Upper lobe of left lung (tissue), 6 donors: ENCODE measurements at places on chromosomes 16 and 17.

DNA sequence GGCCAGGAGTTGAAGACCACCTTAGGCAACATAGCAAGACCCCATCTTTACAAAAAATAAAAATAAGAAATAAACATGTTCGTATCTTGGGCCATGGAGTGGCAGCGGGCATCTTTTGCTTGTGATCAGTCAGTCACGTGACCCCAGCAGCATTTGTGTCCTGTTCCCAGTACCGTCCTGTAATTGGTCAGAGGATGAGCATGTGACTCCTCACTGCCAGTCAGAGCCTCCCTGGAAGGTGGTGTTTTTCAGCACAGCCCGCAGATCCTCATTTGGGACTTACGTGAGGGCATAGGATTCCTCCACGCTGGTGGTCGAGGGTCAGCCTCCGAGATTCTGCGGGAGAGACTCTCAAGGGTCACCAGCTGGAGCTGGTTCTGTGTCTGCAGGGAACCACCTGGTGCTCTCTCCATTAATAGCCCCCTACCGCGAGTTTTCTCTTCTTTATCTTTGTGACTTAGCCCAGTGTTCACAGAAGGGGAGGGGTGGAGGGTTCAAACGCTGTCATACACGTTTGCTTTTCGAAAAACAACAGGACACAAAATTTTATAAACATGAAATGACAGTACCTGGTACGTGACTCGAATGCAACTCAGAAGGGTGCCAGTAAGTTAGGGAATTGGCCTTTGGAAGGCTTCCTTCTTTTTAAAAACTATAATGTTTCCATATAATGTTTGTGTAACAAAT lies 17.2 kb downstream of the MRC2 start:
- H3K27ac ChIP-seq, result no peak overlapping the region
- DNase-seq, result no peak
- no peaks in the 10 kb centered on the region for H3K36me3 ChIP-seq
- peaks cover 6% of the 10 kb centered on the region for H3K4me1 ChIP-seq
- no peak overlapping the region for H3K4me3 ChIP-seq

DNA sequence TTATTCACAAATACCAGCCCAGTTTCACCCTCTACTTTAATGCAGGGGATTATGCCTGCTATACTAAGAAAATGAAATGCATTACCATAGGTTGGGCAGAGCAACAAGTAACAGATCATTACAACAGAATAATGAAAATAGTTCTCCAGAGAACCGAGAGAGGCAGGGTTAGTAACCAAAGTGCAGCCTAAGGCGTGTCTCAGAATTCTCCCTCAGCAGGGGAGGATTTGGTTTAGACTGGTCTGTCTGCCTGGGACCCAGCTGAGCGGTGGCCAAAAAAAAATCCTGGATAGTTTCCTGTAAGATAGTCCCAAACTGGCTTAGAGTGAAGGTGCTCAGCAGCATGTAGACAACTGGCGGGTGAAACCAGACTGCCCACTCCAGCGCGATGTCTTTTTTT lies 30.8 kb upstream of the ADCY7 start:
- H3K4me3 ChIP-seq, result no peak overlapping the region
- H3K4me1 ChIP-seq, result peaks cover 8% of the 10 kb centered on the region
- no peaks in the 10 kb centered on the region for H3K27me3 ChIP-seq
- no peak for DNase-seq
- H3K27ac ChIP-seq, result no peak overlapping the region
- no peaks in the 10 kb centered on the region for H3K36me3 ChIP-seq

DNA sequence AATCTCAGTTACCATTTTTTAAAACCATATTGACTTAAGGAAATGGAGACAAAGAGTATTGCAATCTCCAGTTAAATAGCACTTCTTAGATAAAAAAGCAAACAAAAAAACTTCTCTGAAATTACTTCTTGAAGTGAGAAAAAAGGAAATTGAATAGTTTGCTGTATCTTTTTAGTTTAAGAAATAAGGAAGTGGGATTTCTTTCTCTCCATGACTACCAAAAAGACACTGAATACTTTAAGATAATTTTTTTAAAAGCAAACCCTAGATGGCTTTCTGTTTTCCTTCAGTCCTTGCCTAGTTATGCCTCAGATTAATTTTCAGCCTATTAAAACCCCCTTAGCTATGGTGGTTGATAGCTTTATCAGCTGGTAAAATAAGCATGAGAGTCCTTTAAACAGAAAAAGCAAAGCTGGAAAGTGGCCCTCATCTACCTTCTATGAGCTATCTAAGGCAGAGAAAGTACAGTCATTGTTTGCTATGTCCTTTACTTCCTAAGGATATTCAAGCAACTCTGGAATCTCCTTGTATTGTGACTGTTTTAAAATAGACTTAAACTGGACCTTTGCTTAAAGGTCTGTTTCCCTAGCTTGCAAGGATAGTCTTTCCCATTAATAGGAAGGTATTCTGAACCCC lies 28.6 kb downstream of the TPPP3 start:
- peaks cover 32% of the 10 kb centered on the region for H3K4me1 ChIP-seq
- no peaks in the 10 kb centered on the region for H3K36me3 ChIP-seq
- H3K27ac ChIP-seq, result peak overlapping the region; percentile 66
- no peaks in the 10 kb centered on the region for H3K27me3 ChIP-seq
- no peak for DNase-seq

DNA sequence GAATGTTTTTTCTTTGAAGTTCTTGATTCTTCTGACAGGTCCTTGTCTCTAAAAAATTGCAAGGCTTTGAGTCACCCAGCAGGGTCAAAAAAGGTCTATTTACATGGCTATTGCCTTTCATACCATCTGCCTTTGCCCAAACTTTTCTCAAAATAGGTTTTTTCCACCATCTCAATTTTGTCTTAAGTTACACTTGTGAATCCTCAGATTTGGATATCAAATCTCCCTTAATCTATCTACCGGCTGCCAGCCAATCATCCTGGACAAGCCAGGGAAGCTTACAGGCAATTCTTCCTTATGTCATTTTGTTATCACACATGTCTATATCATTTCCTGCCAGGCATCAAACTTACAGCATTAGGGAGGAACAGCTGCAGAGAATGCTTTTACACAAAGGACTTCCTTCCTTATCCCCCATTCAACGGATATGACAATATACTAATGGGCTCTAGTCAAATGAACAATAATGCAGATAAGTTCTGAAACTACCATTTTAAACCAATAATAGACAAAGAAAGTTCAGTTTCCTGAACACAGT lies 104.1 kb upstream of the CORO6 start:
- no peaks in the 10 kb centered on the region for H3K36me3 ChIP-seq
- no peaks in the 10 kb centered on the region for H3K27me3 ChIP-seq
- peaks cover 53% of the 10 kb centered on the region for H3K4me1 ChIP-seq
- H3K4me3 ChIP-seq, result no peak overlapping the region
- H3K27ac ChIP-seq, result peak overlapping the region; percentile 72

DNA sequence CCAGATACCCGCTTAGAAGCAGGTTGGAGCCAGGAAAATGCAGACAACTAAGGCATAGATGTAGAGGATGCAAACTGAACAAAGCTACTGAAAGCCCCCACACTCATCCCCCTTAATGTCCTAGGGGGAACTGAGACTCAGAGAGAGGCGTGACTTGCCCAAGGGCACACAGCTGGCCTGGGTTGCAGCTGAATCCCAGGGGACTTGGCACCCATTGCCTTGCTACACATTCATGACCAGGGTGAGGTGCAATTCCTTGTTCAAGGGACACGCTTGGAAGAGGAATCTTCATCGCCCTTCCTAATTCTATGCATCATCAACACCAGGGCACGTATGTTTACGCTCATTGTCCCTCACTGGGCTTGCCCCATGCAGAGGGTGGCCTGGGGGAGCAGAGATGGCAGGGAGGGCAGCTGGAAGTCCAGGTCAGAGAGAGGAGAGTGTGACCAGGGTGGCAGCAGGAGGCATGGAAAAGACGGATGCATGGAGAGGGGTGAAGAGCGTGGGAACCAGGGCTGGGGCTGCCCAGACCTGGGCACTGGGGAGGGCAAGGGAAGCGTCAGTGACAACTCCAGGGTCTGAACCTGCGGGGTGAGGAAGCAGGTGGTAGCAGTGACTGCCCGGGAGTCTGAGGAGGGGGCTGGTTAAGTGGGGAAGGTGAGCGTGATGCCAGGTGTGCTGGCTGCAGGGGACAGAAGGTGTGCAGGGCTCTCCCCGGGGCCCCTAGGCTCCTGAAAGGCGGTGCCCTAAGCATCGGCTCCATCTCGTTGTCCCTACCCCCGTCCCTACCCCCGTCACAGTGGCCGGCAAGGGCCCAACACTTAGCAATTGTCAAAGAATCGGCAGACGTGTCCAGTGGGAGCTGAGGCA lies 267.1 kb upstream of the TNRC6C start:
- no peaks in the 10 kb centered on the region for H3K36me3 ChIP-seq
- H3K4me1 ChIP-seq, result no peaks in the 10 kb centered on the region
- no peak overlapping the region for H3K27ac ChIP-seq
- no peak overlapping the region for H3K4me3 ChIP-seq

- H3K27ac ChIP-seq, result no peak overlapping the region
- DNase-seq, result peak; percentile 75
- no peak overlapping the region for H3K4me3 ChIP-seq
Observed at GRCh38 chr17:50918071-50918932, 52.1 kb upstream of the TOB1 start.

DNA sequence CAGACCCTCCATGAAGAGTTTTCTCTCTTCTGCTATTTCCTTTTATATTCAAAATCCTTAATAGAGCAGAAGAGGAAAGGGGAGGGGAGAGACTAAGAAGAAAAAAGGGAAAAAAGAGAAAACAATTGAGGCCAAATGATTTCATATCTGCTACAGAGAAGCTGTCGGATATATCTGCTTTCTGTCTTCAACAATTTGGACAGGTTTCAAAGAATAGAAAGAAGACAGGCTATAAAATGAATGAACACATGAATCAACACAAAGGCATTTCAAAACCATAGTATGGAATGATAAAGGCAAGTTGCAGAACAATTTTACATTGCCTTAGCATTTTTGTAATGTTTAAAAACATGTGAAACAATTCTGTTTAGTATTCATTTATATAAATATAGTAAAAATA lies 4.7 kb upstream of the CMTR2 start:
- H3K27me3 ChIP-seq, result no peaks in the 10 kb centered on the region
- no peak overlapping the region for H3K4me3 ChIP-seq

DNA sequence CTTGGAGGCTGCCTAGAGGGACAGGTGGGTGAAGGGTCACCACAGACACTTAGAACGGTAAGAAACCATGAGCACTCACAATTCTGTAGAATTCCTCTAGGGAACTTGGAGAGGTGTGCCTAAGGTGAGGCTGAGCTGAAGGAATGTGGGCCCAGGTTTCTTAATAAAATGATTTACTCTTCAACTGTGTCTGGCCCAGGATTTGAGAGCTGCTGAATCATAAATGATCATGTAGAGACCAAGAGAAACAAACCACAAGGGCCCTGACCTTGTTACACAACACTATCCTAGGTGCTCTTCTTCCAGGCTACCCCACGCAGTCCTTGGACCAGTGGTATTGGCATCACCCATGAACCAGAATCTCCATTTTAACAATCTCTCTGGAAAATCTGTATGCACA lies 27.7 kb downstream of the ZNF18 start:
- no peak overlapping the region for H3K4me3 ChIP-seq
- H3K27ac ChIP-seq, result no peak overlapping the region
- H3K36me3 ChIP-seq, result no peaks in the 10 kb centered on the region
- no peaks in the 10 kb centered on the region for H3K27me3 ChIP-seq

DNA sequence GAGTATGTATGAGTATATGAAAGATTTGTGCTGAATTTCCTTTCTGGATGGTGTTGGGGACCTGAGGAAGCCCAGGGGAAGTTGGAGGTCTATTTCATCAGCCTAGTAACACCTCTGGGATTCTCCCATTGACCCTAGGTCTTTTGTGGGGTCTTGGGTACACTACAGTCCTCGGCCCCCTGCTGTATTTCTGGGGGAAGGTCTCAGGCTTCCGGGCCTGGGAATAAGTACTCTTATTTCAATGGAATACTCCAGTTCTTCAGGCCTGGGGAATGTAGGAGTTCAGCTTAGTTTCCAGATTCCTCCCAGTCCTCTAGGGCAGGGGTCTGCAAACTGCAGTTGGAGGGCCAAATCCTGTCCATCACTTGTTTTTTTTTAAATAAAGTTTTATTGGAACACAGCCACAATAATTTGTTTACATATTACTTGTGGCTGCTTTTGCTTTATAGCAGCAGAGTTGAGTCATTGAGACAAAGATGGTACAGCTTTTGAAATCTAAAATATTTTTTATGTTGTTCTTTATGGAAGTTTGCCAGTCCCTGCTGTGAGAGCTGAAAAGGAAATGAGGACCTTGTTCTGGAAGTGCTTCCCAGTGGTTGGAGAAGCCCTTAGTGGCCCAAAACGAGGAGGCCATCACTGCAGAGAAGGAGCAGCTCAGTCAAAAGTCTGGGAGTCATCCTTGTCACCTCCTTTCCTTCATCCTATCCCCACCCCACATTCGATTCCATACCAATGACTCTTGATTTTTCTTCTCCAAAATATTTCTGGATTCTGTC lies 142.5 kb upstream of the HS3ST2 start:
- no peak for DNase-seq
- no peak overlapping the region for H3K4me3 ChIP-seq
- no peaks in the 10 kb centered on the region for H3K4me1 ChIP-seq
- H3K27ac ChIP-seq, result no peak overlapping the region

DNA sequence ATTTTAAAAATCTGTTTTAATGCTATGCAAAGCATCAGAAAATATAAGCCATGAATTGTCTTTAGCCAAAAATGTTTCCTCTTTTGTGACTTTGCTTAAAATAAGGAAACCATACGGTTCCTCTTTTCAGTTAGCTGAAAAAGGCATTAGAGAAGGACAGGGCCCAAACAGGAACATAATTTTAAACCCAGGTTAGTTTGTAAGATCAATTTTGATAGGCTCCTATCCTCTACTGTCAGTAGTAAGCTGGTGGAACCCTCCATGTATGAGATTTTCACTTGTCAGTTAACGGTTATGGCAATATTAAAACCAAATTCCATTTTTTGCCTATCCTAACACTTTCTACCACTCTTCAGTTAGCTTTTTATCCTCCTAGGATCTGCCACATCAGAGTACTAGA lies 4.3 kb downstream of the EVI2B start:
- H3K4me1 ChIP-seq, result peaks cover 6% of the 10 kb centered on the region
- H3K27me3 ChIP-seq, result no peaks in the 10 kb centered on the region
- peak overlapping the region; percentile 1 for H3K4me3 ChIP-seq
- DNase-seq, result no peak
